ENCODE measurements at places on chromosomes 1 and 21.

DNA sequence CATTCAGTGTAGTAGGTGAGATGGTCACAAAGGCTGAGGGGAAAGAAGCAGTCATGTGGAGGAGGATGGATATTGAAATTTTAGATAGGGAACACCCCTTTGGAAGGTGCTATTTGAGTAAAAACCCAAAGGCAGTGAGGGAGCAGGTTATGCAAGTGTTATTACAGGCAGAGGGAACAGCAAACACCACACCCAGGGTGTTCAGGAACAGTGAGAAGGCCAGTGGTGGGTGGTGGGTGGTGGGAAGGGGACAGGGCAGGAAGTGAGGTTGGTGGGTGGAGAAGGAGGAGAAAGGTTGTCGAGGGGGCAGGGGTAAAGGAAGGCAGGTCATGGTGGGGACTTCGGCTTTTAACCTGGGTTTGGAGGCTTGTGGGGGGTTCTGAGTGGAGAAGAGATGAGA, 39.2 kb upstream of the SCMH1 start:
- DNase-seq = no peak

GRCh38 chr1:209150114-209150513, 433.4 kb upstream of the CAMK1G start:
- DNase-seq = no peak

DNA sequence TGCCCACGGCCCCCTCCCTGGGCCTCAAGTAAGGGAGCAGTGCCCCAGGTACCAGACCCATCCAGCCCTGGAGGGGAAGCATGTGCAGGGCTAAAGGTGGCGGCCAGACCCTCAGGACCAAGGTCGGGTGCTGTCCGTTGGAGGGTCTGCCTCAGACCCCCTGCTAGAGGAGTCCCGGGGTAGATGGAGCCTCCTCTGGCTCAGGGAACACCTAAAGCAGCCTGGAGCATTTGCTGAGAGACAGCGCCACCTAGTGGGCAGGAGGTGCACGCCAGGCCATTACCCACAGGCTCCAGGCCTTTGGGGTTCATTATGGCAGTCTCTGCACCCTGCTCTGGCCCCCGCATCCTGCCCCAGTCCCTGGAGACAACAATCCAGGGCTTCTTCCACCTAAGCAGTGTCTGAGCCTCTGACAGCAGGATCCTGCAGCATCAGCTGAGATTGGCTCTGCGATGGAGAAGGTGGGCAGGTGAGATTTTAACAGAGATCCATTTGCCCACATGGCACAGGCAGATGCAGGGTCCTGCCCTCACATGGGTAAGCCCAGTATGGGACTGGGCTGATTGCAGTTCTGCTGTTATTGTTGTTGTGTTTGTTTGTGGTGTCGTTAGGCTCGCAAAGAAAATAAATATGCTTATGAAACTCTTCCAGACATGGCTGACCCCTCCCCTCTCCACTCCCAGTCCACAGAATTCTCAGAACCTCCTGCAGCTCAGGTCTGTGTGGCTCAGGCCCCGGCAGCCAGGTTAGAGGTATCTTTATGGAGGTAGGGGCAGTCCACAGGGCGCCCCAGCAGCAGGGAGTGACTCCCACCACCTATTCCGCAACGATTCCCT, 42.4 kb downstream of the CTNNBIP1 start:
- no peak for DNase-seq

DNA sequence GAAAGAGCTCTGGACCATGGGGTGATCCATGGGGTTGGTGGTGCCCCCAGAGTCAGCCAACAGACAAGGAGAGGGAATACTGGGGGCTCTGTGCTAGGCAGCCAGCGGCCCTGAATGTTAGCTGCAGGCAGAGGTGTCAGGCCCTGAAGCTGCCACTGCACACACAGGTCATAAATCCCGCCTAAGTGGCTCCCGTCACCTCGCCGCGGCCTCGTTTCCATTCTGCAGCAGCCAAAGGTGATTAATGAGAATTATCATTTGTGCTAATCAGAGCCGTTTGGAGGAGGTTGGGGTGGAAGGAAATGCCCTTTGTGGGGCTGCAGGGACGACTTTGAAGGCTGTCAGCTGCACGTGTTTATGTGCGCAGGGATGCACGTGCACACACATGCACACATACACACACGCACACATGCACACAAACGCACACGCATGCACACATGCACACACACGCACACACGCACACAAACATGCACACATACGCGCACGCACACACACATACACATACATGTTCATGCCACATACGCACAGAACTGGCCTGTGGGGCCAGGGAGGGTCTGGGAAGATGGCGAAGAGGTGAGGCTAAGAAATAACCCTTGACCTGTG, 88.8 kb upstream of the ARHGEF16 start:
- DNase-seq = no peak

- DNase-seq = no peak
Observed at GRCh38 chr1:58465825-58466629, 80.5 kb downstream of the OMA1 start.

DNA sequence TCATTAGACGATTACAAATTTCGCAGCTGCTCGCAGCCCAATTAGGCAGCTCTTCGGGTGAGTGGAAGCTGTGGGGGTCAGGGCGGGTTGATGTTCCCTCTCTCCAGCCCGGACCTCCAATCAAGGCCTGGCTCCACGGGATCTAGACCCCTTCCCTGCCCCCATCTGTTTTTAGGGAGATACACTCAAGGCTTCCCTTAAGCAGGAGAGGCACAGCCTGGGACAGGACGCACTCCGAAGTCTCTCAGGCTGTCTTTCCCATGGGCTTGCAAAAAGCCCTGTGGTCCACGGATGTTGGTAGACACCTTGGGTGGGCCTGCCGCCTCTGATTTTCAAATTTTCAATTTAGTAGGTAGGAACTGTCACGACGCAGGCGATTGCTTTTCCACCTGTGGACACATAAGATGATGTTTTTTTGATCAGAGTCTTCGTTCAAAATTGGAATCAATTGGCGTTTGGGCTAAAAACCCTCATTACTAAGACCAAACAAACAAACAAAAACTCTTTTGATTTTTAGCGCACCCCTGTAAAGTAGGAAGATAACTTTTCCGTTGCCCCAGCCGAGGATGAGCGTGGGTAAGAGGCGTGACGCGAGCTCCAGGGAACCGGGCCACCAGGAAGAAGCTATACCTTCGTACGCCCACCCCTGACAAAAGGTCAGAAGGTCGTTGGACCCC, 2.5 kb upstream of the LHX8 start:
- no peak for DNase-seq

GRCh38 chr1:236407059-236407458, 13.0 kb downstream of the EDARADD start:
- no peak for DNase-seq

GRCh38 chr1:224506141-224506814, 71.7 kb upstream of the WDR26 start:
- DNase-seq = no peak

GRCh38 chr1:227374846-227375245, 56.6 kb upstream of the CDC42BPA start:
- DNase-seq = no peak

GRCh38 chr1:117146575-117147340, 25.2 kb upstream of the TRIM45 start:
- DNase-seq = no peak

DNA sequence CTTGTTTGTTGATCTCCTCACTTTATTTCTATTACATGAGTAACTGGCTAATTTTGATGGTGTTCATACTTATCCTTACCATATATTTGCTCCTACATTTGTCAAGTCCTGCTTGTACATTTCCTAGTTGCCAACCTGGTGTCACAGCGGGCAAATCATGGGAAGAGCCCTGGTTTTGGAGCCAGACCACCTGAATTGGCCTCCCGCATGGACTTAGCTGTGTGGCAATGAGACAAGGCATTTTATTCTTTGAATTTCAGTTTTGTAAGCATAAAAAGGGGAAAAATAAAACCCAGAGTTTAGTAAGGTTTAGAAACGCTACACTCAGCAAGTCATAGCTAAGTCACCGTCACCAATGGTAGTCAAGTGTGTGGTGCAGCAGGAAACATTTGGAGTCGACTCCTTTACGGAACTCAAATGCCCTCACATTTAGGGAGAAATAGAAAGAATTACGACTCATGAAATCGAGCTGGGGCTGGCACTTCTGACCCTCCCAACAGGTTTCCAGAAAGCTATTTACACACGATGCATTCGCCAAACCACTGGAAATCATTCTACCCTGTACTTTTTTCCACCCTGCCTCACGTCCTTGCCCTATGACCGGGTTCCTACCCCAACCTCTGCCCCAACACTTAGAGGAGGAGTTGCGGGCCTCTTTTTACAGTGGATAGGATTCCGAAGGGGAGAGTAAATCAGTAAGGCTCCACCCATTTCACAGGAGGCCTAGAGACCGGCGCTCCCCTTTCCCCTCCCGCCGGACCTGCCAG, 492 bp upstream of the PGM1 start:
- DNase-seq = no peak

DNA sequence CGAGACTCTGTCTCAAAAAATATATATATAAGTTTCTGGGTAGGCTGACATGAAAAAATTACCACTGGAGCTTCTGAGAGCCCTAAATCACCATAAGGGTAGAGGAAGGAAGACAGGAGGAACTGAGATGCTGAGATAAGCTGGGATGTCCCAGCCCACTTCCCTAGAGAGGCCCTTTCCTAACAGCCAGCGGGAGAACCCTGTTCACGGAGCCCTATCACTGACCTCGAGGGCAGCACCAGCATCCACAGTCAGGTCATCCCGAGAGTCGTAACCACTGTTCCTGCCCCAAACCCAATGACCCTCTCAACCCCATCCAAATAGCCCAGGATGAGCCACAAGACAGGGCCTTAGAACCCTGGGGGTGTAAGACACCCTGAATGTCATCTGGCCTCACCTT, 77.5 kb downstream of the CD34 start:
- no peak for DNase-seq

GRCh38 chr1:97373000-97373399, 547.8 kb downstream of the DPYD start:
- DNase-seq = no peak

All from NCI-H1417 treated with DMSO at 0.1 percent for 48 hours (cell line).